HepG2 (cell line): ENCODE measurements at places on chromosomes 11 and 22. TPM values are rescaled to one million over a fixed set of nuclear protein-coding genes. Genes with fewer than 3 reads are reported as not detected.

DNA sequence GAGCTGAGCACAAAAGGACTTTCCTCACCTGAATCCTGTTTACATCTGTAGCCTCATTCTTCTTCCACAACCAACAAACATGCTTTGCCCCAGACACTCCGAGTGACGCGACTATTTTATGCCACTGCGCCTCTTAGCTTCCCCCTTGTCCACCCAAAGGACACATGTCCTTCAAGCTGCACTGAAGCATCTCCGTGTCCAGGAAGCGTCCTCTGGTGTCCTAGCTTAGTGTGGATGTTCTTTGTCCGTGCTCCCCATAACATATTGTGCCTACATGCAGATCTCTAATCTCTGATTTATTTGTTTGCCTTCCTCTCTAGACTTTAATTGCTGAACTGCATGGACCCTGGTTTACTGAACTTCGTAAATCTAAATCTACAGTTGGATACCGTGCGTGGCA is 20.1 kb upstream of the CECR2 start:
- no peak overlapping the region for H3K4me3 ChIP-seq
- H3K36me3 ChIP-seq = no peaks in the 10 kb centered on the region
- H3K27me3 ChIP-seq = no peaks in the 10 kb centered on the region
- no peak overlapping the region for H3K27ac ChIP-seq
- H3K4me1 ChIP-seq = no peaks in the 10 kb centered on the region
- DNase-seq = no peak

- H3K36me3 ChIP-seq = no peaks in the 10 kb centered on the region
- DNase-seq = no peak
- no peaks in the 10 kb centered on the region for H3K27me3 ChIP-seq
- H3K4me3 ChIP-seq = no peak overlapping the region
- no peak overlapping the region for H3K27ac ChIP-seq
Observed at GRCh38 chr11:100705447-100705846, 18.4 kb downstream of the ARHGAP42 start.

Gene RASL10A
- total RNA-seq = 0.22 TPM in 1 of 2 replicates, not detected in the other

DNA sequence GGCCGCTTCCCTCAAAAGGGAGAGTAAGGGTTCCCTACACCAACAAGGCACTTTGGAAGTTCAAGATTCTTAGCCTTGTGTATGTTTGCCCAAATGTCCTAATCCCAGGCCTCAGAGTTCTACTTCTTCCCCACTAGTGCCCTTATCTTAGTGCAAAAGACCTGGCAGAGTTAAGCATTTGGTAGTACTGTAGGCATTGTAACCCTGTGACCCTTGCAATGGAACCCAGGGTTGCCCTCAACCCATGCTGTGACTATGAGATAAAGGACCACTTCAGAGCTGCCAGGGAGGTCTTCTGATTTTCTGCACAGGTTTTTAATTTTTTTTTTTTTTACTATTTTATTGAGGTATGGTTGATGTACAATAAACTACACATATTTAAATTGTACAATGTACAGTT is 65.1 kb downstream of the C11orf65 start:
- H3K4me1 ChIP-seq = peaks cover 12% of the 10 kb centered on the region
- DNase-seq = no peak
- no peak overlapping the region for H3K4me3 ChIP-seq
- no peaks in the 10 kb centered on the region for H3K36me3 ChIP-seq
- no peaks in the 10 kb centered on the region for H3K27me3 ChIP-seq

DNA sequence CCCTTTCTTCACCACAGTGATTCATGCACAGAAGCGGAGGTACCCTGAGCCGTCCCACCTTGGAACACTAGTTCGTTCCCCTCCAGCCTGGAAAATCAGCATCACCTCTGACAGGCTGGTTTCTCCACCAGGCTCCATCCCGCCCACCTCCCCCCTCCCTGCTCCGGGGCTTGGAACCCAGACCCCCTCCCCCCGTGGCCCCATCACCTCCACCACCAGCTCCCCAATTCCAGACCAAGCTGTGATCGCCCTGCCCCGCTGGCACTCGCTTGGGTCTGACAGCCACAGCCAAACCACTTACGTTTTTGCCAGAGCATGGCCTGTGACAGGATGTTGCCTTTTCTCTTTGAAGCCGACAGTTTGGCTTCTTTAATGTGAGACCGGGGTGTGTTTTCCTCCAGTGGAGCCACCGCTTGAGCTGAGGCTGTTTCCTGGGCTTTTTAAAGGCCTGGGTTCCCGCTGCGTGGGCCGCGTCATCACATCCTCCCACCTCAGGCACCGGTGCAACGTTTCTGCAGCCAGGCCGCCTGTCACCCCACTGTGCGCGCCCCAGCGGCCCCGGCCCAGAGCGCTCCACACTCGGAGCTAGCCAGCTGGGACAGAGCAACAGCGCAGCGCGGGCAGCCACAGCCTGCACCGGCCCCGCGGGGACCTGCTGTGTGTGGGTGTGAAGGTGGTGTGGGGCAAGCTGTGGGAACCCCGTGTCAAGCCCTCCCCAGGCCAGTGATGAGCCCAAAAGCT is at the start of gene POU2AF1:
Gene POU2AF1, minus strand, starts transcription at position 415 of the 741 bp plus-strand sequence. Its CDS starts 98 bp downstream, at position 317.
- no peak within 1 kb of the TSS for H3K4me3 ChIP-seq
- H3K27me3 ChIP-seq = no peaks in the 10 kb centered on the region
- H3K36me3 ChIP-seq = no peaks in the 10 kb centered on the region

DNA sequence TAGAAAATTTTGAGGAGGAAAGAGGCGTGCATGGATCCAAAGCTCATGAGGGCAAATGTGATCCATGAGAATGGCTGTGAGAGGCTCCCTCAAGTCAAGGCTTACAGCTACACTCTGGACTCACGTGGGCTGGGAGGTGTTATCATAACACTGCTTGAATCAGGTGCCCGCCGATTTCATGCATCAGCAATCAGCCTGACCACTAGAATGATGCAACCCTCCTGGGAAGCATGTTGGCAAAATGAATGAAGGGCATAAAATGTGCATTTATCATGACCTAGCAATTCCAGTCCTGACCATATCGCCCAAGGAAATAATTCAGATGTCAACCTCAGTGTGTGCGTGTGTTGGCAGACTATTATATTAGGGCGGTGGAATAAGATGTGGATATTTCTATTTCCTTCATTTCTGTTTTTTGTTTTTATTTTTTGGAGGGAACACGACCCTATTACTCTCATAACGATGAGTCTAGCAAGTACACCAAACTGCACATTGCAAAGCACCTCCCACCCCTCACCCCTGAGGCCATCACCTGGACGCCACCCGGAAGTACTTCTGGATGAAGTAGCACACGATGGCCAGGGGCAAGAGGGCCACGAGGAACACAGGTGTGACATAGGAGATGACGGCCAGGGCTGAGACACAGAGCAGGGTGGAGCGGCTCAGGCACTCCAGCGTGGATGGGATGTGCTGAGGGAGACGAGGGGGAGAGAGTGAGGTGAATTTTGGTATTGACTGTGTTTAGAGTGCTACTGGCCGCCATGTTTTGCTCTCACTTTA is 15.7 kb upstream of the KCNJ11 start:
- H3K4me3 ChIP-seq = no peak overlapping the region
- H3K27ac ChIP-seq = no peak overlapping the region
- DNase-seq = no peak
- peaks cover 3% of the 10 kb centered on the region; the same call in 1 of the 2 replicates for H3K27me3 ChIP-seq

Gene PYGM
- total RNA-seq = 0.11 TPM in 1 of 2 replicates, not detected in the other

DNA sequence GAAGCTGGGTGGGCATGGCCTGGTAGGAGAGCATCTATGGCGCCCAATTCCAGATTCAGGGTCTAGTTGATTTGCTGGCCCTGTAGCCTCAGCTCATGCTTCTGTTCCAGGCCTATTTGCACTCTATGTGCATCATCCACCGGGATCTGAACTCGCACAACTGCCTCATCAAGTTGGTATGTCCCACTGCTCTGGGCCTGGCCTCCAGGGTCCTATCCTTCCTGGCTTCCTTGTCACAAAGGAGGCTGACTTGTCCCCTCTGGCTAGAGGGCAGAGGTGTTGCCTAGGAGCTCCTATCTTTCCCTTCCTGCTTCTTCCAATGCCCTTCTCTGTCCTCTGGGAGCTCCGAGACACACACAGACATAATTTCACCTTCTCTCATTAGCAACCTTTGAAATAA is 21.3 kb downstream of the PIK3IP1 start:
- H3K27ac ChIP-seq = peak overlapping the region; percentile 41
- H3K4me1 ChIP-seq = peaks cover 23% of the 10 kb centered on the region
- DNase-seq = no peak
- H3K4me3 ChIP-seq = no peak overlapping the region

Gene CASP1
- total RNA-seq = 5.2 and 6.6 TPM in 2 replicates

DNA sequence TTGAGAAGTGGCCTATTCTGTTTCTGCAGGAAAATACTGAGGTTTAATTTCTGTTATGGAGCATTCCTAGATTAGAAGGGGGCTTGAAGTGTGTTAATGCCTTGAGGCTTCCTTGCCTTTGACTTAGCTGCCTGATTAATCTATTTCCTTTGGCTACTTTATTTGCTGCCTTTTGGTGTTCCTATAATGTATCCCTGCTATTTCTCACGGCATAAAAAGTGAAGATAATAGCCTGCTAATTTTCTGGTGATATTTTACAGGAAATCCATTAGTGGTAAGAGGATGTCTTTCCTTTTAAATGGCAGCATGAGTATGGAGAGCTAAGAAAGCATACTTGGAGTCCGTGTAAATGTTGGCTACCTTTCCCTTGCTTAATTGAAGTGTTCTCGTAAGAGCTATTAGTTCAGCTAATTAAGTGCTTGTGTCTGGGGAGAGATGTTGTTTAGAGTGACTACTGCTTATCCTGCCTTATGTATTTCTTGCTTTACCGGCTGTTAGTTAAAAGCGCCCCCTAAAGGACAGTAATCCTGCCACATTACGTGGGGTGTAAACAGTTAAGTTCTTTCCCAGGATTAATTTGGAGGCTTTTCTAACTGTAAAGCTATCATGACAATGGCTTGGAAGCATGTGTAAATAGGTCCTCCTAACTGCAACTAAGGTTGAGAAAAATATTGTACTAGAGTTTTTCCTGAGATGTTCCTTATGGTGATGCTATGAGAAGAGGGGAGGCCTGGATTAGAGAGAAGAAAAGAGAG is 45.6 kb downstream of the ZNF280B start:
- no peaks in the 10 kb centered on the region for H3K27me3 ChIP-seq
- H3K36me3 ChIP-seq = no peaks in the 10 kb centered on the region
- H3K4me1 ChIP-seq = no peaks in the 10 kb centered on the region
- DNase-seq = peak; percentile 6
- no peak overlapping the region for H3K4me3 ChIP-seq
